ENCODE measurements at places on chromosomes 7 and 10.
A peak's percentile ranks its signal among the peaks of the same experiment; 100 is the strongest.

DNA sequence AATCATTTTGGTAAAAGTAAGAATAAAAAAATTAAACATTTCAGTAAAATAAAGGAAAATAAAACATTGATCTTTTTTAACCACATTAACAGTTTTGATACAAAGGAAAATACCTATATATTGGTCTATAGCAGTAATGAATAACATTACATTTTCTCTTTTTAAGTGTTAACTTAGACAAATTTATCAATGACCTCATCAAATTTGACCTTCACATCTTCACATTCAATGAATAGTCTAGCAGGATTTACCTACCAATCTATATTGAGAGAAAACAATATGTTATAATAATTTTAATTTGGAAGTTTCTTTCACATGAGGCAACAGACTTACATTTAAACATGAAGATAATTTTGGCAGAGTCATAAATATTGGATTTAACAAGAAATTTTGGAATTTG lies 17.9 kb upstream of the UBE2D1 start:
- DNase-seq, result no peak

GRCh38 chr7:149071641-149072437 lies 18.7 kb downstream of the ZNF786 start:
- DNase-seq, result peak; percentile 56

DNA sequence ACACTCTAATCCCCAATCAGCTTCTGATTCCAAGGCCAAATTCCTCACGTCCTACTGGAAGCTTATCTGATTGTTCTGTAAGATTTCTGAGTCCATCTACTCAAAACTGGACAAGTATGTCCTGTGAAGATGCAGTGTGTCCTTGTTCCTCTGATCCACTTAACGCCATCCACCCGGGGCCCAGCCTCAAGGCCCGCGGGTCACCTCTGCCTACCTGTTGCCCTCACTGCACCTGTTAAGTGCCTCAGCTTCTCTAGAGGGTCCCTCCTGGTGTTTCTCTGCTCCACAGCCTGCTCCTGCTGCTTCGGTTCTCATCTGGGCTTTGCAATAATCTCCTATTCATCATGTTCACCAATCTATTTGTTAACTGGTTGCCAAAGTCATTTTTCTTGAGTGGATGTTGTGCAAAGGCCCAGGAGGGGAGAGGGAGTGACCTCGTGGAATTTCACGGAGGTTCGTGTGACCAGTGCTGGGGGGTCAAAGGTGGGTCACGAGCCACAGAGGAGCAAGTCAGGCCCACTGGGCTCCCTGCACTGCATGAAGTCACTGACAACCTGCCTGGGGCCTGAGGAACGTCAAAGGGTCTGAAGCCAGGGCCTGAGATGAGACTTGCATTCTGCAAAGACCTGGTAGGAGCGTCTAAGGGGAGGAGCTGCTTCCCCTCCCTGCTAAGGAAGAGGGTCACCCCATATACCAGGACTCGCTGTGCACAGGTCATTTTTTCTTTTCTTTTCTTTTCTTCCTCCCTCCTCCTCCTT lies 338.1 kb downstream of the WDR37 start:
- peak; percentile 6 for DNase-seq

DNA sequence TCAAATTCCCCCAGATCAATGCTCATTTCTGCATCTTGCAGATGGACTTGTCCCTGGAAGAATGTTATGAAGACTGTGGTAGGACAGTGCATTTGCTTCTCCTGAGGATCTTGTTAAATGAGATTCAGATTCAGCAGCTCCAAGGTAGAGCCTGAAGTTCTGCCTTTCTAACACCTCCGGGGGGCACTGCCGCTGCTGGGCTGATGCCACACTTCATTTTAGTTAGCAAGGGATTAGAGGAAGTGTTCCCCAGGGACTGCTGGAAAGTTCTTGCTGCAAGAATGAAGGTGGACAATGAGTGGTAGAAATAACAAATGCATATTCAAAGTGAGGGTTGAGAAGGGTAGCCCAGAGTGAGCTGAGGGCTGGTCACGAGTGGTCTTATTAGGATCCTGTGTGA lies 434.3 kb upstream of the AKR1E2 start:
- no peak for DNase-seq

GRCh38 chr7:83976302-83976701 lies 218.3 kb downstream of the SEMA3A start:
- no peak for DNase-seq

DNA sequence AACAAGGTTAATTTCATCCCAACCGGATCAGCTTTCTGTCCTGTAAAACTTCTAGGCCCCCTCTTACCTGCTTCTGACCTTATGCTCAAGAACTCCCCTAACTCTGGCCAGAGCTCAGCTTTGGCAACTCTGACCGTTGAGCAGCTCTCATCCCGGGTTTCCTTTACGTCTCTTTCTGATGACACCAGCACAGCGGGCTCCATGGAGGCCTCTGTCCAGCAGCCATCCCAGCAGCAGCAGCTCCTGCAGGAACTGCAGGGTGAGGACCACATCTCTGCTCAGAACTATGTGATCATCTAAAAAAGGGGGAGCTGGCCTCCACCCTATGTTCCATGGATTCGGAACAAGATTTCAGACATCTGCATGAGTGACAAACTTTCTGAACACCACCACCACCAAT lies 117.6 kb downstream of the GLCCI1 start:
- DNase-seq, result no peak

DNA sequence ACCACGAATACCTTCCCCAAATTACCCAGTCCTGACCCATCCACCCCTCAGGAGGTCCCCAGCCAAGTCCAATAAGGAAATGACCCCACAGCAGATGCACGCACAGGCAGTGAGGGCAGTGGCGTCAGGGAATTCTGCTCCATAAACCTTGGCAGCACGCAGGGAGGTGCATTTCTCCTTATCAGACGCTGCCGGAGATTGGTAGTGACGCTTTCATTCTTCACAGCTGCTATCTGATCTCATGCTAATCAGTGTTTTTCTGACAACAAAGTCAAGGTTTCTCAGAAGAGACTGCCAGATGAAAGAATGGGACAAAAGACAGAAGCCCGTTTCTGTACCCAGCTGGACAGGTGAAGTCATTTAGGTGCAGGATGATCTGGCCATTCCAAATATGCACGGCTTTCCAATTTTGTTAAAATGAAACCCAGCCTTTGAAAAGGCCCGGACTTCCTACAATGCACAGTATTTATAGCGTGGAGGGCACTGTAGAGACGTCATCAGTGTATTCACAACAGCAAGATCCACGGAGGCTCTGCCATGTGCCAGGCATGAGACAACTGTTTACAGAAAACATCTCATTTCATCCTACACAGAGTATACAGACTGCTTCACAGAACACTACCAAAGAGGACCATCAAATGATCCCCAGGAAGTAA lies 35.3 kb downstream of the DIP2C start:
- no peak for DNase-seq
